Activated T-helper 1 cell treated with anti-CD3 and anti-CD28 coated beads, Interleukin-12 subunit alpha, Interleukin-12 subunit beta, Interleukin-2, Interleukin-4 antibody, amounts not matched to agents 30 ng/mL and 10 ng/mL and 1 ng/mL, durations not matched to agents 14 hours and 24 hours and 36 hours (primary cell): ENCODE measurements at places on chromosomes 1 and 21. TPM values are rescaled to one million over a fixed set of nuclear protein-coding genes. Genes with fewer than 3 reads are reported as not detected.
A peak's percentile ranks its signal among the peaks of the same experiment; 100 is the strongest.

MROH9 gene
- not detected in 2 replicates for total RNA-seq

DNA sequence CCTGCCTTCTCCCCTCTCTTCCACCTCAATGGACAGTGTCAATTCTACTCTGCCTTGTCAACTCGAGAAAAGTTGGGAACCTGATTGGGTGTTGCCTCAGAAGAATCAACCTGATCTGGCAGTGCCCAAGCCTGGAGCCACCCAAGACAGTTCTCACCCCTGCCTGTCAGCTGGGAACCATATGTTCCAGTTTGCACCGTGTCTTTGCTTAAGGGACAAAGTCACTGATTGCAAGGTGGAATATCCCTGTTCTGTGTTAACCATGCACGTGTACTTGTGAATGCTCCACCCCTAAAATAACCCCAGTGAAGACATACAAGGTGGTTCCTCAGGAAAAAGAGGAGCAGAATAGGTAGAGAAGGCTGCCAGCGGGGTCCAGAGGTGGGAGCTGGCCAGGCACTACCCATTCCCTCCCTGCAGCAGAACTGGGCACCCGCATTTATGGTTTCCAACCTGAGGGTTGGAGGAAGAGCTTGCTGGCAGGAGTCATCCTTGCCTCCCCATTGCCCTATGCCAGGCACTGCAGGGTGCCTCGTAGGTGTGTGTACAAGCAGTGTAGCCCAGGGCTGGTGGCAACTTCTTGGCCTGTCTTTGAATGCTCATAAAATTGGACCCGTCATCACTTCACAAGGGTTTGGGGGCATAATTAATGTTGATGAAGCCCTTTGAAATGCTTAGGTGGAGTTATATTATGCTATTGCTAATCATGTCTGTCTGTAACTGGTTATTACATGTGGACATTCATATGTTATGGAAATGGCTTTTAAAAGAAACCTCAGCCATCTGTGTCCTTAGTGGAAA is 11.3 kb downstream of the NIPAL3 start:
- DNase-seq = no peak

SHISA4 gene
- total RNA-seq = 0.67 and 0.73 TPM in 2 replicates

- no peak for DNase-seq
These were observed 5.9 kb downstream of the ANKRD35 start for GRCh38 chr1:145879775-145880174.

DNA sequence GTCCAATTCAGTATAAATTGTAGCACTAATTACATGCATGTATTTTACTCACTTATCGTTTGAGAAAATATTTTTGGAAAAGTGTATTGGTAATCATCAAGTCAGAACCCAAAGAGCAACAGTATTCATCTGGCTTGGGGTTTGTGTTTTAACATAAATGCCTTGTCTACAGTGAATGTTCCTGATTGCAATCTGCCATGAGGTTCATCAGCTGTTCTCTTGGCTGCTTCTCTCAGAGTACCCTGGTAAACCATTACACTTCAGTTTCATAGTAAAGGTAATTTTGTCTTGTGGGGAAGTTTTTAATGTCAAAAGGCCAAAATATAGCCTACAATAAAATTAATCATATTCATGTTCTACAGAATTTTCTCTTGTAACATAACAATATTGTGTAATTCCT is 150.3 kb downstream of the IFI44 start:
- no peak for DNase-seq

GRCh38 chr1:36119456-36119855 is 5.6 kb downstream of the COL8A2 start:
- DNase-seq = no peak

- DNase-seq = no peak
These were observed 15.1 kb downstream of the AIDA start for GRCh38 chr1:222697203-222697602.

DENND2D gene
- 205 and 206 TPM in 2 replicates for total RNA-seq

- DNase-seq = no peak
These were observed 7.3 kb upstream of the HPCAL4 start for GRCh38 chr1:39698568-39698967.

GRCh38 chr1:20095564-20096434 is 23.5 kb downstream of the PLA2G2D start:
- no peak for DNase-seq

DNA sequence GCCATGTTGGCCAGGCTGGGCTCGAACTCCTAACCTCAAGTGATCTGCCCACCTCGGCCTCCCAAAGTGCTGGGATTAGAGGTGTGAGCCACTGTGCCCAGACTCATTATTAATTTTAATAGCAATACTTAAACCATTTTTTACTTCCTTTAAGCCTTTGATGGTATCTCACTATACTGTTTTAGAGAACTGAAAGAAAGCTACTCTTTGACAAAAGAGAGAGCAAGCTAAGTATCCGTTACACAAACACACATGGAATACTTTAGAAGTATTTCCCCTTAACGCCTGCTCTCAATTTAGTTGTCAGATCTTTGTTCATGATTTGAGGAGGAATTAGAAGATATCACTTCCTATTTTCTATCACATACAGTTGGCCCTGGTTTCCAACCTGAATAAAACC is 189.4 kb downstream of the COP1 start:
- no peak for DNase-seq

FHAD1 gene
- not detected in 2 replicates for total RNA-seq

UBE2J2 gene
- total RNA-seq = 95.6 and 99.5 TPM in 2 replicates

DNA sequence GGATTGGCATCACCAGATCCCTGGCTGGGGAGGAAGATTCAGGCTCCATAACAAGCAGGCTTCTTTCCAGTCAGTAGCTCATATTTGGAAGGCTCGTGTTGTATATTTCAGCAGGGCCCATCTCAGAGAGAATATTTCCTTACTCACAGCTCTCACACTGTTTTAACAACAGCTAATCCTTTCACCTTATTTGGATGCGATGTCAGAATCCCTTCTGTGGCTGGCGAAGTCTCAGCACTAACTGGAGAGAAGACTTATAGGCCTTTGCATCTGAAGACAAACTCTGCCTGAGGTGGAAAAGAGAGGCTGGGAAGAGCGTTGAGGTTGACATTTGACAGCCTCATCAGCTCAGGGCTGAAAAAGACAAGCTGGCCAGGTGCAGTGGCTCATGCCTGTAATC is 47.2 kb upstream of the CAPZB start:
- no peak for DNase-seq

DNA sequence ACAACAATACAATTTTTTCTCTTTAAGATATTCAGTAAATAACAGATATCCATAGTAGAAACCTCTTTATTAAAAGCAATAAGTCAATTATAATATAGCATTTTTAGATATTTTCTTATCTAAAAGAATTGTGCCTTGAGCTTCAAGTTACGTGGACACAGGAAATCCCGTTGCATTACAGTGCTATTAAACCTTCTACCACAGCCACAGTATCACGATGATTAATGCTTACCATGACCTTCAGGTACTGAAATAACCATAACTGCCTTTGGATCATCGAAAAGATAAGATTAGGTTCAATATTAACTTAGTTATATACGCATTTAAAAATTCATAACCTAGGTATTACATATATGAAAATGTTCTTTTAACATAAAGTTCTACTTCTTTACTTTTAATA is 17.9 kb downstream of the B3GALNT2 start:
- DNase-seq = no peak

- DNase-seq = no peak
These were observed 19.8 kb upstream of the BOLA1 start for GRCh38 chr1:149879556-149879955.

- DNase-seq = no peak
These were observed 3.4 kb upstream of the GPR25 start for GRCh38 chr1:200869376-200869752.

ATP1A2 gene
- not detected in 2 replicates for total RNA-seq

DNA sequence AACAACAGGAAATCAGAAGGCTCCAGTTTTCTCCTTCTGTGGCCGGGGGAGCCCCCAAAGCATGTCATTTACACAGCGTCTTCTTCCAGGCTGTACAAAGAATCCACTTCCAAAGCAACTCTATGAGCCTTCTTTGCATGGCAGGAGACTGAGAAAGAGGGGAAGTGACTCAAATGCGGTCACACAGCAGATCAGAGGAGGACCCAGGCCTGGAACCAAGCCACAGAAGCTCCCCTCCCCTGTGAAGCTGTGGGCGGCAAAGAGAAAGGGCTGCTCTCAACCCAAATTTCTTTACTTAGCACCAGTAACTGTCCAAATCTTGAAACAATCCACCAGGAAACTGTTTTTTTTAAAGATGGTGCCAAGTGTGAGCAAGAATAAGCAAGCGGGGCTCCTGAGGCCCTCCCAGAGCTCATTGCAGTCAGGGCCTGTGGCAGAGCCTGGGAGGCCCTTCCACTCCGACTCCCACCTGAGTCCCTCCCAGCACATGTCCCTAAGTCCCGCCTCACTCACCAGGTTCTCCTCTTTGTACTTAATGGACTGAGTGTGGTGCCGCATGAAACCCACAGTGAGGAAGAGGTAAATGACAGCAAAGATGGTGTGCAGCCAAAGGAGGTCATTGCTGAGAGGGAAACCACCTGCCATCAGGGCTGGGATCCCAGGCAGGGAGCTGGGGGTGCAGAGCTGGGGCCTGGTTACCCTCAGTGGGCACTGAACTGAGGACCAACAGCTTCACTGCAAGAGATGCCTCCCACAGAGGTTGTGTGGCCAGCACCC is 15.9 kb downstream of the TMEM63A start:
- peak; percentile 55 for DNase-seq

CYP4A22 gene
- total RNA-seq = not detected in 2 replicates

- no peak for DNase-seq
These were observed 112.9 kb downstream of the MAB21L3 start for GRCh38 chr1:116224111-116224510.

DNA sequence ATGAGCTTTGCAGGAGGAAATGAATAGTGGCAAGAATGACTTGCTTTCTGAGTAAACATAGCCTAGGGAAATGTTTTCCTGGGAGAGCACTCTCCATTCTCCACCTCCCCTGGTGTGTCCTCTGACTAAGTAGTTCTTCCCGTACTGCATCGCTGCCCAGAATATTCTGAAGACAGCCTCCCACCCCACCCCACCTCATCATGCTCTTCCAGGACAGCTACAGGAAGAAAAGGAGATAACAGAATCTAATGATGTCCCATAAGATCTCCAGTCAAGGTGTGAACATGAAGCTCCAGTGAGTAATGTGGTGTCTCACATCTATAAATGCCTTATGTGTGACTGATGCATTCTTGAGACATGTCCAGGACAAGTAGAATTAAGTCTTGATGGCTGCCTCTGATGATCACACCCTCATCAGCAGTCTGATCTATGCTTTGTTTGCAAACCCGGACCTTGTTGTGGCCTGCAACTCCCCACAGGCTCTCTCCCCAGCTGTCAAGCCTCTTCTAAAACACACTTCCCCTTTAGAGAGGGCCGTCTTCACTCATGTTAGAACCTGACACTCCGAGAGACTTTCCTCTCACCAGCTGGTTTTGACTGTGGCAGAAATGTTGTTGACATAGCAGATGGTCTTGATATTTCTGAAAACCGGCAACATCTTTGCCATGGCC is 183.0 kb downstream of the CYYR1 start:
- DNase-seq = no peak

CHIA gene
- not detected in 2 replicates for total RNA-seq

DNA sequence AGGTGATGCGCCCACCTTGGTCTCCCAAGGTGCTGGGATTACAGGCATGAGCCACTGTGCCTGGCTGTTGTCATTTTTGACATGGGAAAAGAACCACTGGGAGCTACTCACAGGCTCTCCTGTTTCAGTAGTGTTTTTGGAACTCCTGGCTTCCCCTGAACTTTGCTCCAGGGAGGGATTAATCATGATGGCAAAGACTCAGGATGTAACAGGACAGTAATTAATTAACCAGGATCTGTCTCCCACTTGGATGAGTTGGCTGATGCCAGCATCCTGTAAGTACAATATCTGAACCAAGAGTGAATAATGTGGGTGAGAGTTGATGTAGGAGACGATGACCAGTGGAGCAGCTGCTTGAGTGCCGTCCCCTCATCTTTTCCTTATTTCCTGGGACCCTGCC is 4.9 kb downstream of the SFT2D2 start:
- no peak for DNase-seq

GRCh38 chr1:152514715-152515433 is 592 bp downstream of the CRCT1 start:
- no peak for DNase-seq

GPR25 gene
- total RNA-seq = not detected in 2 replicates

- DNase-seq = no peak
These were observed 77.2 kb downstream of the AK4 start for GRCh38 chr1:65225179-65225578.

DNA sequence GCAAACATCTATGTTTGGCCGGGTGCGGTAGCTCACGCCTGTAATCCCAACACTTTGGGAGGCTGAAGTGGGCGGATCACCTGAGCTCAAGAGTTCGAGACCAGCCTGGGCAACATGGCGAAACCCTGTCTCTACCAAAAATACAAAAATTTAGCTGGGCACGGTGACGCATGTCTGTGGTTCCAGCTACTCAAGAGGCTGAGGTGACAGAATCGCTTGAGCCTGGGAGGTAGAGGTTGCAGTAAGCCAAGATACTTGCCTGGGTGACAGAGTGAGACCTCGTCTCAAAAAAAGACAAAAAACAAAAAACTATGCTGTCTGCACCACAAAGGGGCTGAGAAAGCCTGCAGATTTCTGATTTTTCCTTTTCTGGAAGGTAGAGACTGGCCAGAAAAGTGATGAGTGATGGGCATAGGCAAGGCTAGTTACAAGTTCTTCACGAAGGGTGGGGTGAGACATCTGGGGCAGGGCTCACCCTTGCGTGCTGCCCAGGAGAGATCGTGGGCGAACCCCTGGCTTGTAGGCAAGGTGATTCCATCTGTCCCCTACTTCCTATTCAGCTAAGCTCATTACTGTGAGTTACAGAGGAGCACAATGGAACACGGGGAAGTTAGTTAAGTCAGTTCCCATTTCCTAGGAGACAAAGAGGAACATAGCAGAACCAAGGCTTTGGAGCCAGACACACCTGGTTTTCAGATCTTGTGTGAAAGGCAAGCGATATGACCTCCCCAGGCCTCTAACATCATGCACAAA is 3.2 kb downstream of the SLC2A1 start:
- DNase-seq = no peak

- DNase-seq = no peak
These were observed 2.3 kb upstream of the SMIM1 start for GRCh38 chr1:3770047-3770765.

DNA sequence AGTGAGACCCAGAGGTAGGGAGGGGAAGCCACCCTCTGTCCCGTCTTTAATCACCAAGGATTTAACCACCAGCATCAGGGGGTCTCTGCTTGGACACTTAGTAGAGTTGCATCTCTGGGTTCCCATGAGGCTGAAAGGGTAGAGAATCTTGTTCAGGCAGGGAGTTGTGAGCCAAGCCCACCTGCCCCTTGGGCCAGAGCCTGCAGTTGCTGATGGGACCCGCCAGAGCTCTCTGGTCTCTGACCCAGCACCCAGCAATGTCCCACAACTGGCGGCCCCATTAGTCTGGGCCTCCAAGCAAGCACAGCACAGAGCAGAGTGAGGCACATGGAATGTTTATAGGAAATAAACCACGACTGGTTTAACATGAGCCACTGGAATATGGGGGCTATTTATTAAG is 166.3 kb downstream of the TRIM33 start:
- DNase-seq = no peak

- DNase-seq = no peak
These were observed 25.7 kb downstream of the OR10J1 start for GRCh38 chr1:159465191-159465603.

- DNase-seq = no peak
These were observed 10.1 kb downstream of the DISP3 start for GRCh38 chr1:11488966-11489625.

HTR6 gene
- not detected in 2 replicates for total RNA-seq

MRPL20 gene
- 184 and 205 TPM in 2 replicates for total RNA-seq
